ENCODE measurements at places on chromosomes 16 and 17. TPM values are rescaled to one million over a fixed set of nuclear protein-coding genes. Genes with fewer than 3 reads are reported as not detected.

TP53TG3B gene
- total RNA-seq, result not detected

- DNase-seq, result no peak
Measured at GRCh38 chr16:24378999-24379398, 122.9 kb downstream of the CACNG3 start.

DNA sequence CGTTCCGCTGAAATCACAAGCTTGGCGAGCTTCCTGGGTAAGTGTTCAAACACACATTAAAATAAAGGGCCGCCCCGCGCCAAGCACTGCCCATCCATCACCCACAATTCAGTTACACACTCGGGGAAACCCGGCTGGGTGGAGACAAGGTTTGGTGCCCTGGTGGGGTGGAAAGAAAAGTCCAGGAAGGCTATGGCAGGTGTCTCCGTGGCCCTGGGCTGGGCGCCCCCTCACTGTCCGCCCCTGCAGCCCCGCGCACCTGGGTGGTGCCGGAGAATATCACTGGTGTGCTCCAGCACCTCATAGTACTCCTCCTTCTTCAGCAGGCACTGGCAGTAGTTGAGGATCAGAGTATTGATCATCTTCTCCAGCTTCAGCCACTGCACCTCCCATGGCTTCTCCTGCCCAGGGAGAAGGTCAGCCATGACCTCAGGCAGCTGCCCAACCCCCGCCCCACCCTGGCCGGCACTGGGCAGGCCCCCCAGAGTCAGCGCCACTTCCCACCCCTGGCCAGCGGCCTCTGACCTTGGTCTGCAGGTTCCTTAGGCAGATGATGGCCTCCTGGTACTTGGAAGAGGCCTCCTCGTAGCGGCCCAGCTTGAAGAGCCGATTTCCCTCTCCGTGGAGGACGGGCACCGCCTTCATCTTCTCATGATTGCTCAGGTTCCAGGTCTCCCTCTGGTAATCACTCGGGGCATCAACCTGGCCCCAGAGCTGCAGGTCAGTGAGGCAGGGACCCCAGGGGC, 8.4 kb downstream of the AIPL1 start:
- no peak for DNase-seq

- DNase-seq, result no peak
Measured at GRCh38 chr16:68617734-68618133, 27.4 kb upstream of the CDH3 start.

DNA sequence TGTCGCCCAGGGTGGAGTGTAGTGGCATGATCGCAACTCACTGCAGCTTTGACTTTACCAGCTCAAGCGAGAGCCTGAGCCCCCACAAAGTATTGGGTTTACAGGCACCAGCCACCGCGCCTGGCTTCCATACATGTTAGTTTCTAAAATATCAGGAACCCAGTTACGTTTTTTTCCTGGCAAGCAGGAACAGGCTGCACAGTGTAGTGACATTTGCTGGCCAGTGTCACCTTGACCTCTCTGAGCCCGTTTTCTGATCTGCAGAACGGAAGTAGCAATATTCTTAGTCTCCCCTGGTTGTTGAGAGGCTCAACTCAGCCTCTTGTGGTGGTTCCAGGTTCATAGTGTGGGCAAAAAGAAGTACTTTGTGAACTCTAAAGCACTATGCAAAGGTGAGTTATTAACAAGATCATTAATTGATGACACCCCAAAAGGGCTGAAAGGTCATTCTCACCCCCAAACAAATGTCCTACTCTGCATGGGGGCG, 15.6 kb downstream of the IGF2BP1 start:
- DNase-seq, result no peak

- no peak for DNase-seq
Measured at GRCh38 chr17:43745541-43745940, 13.1 kb downstream of the SOST start.

DNA sequence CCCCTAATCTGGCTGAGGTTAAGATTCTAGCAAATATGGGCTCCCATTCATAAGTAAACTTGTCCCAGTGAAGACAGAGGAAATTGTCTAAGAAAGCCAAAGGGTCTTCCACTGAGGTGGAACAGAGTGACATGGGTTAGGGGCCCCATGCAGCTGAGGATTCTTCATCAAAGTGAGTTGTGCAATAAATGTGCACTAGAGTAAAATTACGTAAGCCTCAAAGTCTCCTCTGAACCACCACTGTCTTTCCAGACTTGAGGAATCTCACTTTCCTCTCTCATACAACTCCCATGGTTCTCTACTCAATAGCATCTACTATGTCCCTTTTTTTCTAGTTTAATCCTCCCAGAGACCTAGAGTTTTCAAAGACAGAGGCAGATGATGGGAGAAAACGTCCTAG, 132.4 kb downstream of the CA10 start:
- no peak for DNase-seq

- DNase-seq, result no peak
Measured at GRCh38 chr17:81961087-81961511, at the start of gene NOTUM. Gene NOTUM (minus strand): TSS chr17:81961187. CDS start chr17:81960909, 278 bp downstream.

DNA sequence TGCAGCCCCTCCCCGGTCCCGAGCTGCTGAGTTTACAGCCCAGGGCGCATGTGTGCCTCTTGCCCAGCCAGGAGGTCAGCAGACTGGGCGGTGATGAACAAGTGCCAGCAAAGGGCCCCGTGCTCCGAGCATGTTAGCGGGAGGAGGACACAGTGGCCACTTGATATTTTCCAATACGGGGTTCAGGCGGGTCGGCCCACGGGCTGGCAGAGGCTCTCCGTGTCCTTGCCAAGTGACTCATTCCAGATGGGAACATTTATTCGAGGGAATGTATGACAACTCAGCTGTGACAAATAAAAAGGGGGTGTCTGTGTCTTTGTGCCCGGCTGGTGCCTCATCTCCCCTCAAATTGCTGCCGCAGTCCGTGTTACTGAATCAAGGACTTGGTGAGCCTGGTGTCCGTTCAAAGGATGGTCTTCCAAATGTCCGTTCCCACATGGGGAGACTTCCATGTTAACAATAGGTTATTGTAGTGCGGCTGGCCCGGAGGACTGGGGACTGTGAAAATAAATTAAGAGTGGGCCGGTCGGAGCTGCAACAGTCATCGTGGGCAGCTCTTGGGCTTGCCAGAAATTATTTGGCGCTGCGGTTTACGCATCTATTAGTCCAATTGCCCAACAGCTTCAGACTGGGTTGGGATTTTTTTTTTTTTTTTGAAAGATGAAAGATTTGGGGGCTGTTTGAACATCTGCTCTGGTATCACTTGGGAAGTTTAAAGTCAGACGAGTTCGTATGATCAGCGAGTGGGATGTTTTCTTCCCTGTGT, 174.0 kb upstream of the CIBAR2 start:
- DNase-seq, result peak; percentile 75

DNA sequence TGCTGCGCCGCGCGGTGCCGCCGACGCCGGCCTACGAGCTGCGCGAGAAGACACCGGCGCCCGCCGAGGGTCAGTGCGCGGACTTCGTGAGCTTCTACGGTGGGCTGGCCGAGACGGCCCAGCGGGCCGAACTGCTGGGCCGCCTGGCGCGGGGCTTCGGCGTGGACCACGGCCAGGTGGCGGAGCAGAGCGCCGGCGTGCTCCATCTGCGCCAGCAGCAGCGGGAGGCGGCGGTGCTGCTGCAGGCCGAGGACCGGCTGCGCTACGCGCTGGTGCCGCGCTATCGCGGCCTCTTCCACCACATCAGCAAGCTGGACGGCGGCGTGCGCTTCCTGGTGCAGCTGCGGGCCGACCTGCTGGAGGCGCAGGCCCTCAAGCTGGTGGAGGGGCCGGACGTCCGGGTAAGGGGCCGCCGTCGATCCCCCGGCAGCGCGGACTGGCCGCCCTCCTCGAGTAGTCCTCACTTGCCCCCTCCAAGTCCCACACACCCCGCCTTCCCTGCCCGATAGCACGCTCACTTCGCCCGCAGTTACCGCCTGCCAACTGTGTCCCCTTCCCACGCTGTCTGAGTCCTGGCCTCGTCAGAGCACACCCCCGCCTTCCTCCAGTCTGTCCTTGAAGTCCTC, 470 bp downstream of the MLYCD start:
- DNase-seq, result peak; percentile 41

GRCh38 chr17:20791626-20792025, 212.1 kb downstream of the CDRT15L2 start:
- DNase-seq, result no peak

GRCh38 chr17:62675701-62676100, 48.2 kb downstream of the MRC2 start:
- DNase-seq, result no peak

All from HFFc6 (cell line).